Renal cortex interstitium (tissue), 15 donors: ENCODE measurements at places on chromosomes 11 and 22. TPM values are rescaled to one million over a fixed set of nuclear protein-coding genes. Genes with fewer than 3 reads are reported as not detected.

- DNase-seq, result no peak
Observed at GRCh38 chr11:72326151-72326848, 82.3 kb upstream of the PHOX2A start.

Gene TH
- 1.4 TPM for polyA plus RNA-seq

GRCh38 chr11:67627441-67627811, 2.3 kb downstream of the NUDT8 start:
- DNase-seq, result no peak

DNA sequence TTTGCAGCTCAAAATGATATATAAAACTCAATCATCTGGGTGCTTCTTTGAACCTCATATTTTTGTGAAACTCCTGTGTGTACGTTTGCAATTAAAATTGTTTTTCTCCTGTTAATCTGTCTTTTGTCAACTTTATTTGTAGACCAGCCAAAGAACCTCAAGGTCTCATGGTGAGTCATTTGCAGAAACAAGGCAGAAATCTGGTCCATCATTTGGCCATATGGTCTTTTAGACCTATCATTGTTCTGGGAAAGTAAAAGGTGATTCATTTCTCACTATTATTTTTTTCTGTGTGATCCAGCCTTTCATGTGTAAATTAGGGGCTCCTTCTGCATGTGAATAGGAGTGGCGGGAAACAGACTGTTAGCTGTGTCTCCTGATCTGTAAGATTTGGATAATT, 399.1 kb upstream of the DDI1 start:
- DNase-seq, result no peak

GRCh38 chr11:27916541-27917100, 191.3 kb downstream of the KIF18A start:
- DNase-seq, result no peak

DNA sequence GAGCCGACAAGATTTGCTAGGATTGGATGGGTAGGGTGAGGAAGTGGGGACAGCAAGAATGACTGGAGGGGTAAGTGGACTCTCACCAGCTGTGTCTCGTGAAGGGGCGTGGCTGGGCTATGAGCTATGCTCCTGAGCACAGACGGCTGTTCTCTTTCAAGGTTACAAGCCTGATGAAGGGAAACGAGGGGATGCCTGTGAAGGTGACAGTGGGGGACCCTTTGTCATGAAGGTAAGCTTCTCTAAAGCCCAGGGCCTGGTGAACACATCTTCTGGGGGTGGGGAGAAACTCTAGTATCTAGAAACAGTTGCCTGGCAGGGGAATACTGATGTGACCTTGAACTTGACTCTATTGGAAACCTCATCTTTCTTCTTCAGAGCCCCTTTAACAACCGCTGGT, 19.9 kb downstream of the F2 start:
- no peak for DNase-seq

GRCh38 chr22:38310518-38311322, 6.5 kb downstream of the CSNK1E start:
- no peak for DNase-seq

DNA sequence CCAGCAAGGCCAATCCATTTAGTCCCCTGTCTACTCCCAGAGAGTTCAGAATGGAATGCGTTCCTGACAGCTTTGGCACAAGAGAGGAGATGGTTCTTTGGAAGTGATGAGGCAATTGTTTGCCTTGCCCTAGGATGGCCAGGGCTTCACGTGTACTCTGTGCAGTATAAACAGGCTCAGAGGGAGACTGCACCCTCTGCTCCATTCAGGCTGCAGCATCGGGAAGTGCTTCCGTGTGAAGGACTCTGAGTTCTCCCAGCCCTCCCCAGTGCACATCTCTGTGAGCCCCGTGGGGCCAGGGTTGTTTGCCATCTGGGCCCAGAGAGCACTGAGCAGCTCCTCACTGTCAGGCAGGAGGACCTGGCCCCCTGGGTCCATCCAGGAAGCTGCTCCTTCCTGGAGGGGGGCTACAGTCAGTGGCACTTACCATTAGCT, 215.3 kb upstream of the TBCEL start:
- DNase-seq, result no peak

Gene PYGM
- 2.4 TPM for polyA plus RNA-seq

Gene F2
- polyA plus RNA-seq, result 0.27 TPM

DNA sequence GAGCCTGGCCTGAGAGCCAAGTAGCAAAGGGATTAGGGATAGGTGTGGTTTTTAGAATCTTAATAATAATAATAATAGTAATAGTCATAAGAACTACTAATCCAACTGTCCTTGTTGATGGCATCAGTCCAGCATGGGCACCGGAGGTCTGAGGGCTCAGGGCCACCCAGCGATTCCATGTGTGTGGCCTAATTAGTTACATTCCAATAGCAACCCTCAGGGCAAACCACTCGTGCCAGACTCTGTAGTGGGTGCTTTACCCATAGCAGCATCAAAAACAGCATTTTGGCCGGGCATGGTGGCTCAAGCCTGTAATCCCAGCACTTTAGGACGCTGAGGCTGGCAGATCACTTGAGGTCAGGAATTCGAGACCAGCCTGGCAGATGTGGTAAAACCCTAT, 19.0 kb upstream of the MYH9 start:
- DNase-seq, result no peak

GRCh38 chr11:28730889-28731288, 622.7 kb downstream of the METTL15 start:
- DNase-seq, result no peak

Gene APOA5
- not detected for polyA plus RNA-seq

DNA sequence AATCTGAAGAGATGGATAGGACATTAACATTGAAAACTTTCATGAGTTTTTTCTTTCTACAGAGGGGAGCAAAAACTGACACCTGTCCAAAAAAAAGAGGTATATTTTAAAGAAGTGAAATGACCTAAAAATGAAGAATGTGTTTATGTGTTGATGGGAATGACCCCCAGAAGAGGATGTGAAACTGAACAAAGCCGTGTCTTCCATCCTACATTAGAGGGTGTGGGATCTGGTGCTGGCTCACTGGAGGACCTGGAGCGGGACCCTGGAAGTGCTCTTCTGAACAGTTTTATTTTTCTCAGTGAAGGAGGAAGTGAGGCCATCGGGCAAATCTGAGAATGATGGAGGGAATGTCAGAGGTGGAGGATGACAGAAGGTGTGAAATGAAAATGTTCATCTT, 470.1 kb downstream of the NTM start:
- no peak for DNase-seq

DNA sequence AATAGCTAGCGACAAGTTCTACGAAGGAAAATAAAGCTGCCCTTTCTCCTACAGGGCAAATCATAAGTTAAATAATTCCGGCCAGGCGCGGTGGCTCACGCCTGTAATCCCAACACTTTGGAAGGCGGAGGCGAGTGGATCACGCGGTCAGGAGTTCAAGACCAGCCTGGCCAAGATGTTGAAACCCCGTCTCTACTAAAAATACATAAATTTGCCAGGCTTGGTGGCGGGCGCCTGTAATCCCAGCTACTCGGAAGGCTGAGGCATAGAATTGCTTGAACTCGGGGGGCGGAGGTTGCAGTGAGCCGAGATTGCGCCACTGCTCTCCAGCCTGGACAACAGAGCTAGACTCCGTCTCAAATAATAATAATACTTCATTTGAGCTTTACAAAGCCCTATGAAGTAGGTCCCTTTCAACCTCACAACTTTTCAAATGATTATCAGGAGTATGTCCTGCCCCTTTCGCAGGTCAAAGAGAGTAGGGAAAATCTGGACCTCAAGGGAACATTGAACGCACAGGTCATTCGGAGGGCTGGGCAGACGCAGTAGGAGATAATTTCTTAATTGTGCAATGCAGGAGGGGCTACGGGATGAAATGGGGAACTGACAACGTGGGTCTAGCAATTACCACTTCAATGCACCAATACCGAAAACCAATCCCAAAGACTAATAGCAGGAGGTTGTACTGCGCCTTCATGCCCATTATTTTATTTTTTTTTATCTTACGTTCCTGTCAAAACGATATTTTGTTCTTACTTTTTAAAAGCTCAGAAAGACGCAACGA, 590 bp downstream of the COMMD9 start:
- no peak for DNase-seq

DNA sequence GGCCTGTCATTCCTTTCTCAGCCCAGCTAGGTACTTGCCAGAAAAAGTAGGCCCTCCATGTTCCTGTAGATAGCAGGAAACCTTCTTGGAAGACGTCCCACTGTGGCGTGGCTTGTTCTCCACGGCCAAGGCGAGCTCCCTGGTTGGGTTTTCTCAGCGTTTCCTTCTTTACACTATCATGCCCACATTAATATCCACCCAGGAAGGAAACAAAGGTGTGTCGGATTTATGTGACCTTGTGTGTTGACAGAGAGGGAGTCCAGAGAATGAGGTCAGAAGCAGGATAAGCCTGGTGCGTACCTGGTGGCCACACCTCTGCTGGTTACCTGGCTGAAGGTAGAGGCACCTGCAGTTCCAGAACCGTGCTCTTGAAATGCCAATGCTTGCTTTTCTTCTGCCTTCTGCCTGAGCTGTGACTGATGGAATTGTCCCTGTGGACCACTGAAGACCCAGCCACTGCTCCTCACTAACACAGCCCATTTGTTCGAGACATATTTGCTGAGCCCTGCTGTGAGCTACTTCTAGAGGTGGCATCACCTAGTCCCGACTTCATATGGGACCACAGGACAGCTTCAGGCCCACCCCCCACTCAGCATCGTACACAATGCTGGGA, 7.9 kb downstream of the ASPHD2 start:
- no peak for DNase-seq

Gene VPREB1
- polyA plus RNA-seq, result not detected

GRCh38 chr11:9688716-9689511, 25.0 kb downstream of the SWAP70 start:
- DNase-seq, result no peak

- no peak for DNase-seq
Observed at GRCh38 chr11:124869331-124869730, 4.1 kb downstream of the ROBO3 start.

- DNase-seq, result no peak
Observed at GRCh38 chr11:6931146-6931713, 5.0 kb downstream of the ZNF215 start.

Gene OR4D5
- polyA plus RNA-seq, result not detected

GRCh38 chr22:46652847-46653331, 32.7 kb downstream of the GRAMD4 start:
- no peak for DNase-seq

- no peak for DNase-seq
Observed at GRCh38 chr11:96280444-96280843, 62.6 kb downstream of the MAML2 start.

Gene TRPC6
- polyA plus RNA-seq, result 7.4 TPM

Gene FADS1
- 54.7 TPM for polyA plus RNA-seq

DNA sequence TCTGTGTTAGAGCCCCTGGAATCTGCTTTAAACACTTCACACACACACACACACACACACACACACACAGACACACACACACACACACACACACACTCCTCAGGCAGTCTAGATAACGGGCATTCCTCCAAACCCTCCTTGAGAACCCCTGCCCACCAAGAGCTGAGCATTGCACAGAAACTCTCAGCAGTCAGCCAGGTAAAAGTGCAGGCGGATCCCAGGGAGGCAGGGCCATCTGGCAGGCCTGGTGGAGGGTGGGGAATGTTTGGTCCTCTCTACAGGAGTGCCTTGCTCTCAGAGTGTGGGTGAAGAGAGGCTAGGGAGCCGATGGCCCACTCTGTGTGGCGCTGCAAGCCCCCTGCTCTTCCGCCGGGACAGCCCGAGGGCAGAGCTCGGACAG, 190.2 kb downstream of the BUD13 start:
- no peak for DNase-seq

Gene BLID
- not detected for polyA plus RNA-seq

DNA sequence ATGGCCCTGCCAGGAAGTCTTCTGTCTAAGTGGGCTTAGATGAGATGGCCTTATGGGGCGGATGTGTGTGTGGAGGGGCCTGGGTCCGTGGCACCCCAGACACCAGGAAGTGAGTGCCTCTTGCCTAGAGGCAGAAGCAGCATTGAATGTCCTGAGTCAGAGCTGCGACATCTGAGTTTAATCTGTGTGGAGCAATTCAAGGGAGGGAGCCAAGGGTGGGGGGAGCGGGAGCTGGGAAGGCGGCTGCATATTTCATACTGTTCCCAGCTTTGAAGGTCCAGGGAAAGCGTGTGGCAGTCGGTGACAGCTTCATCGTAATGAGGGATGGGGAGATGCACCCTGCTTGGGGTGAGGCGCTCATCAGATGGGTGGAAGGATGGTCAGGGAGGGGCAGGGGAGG, 73.5 kb upstream of the THY1 start:
- DNase-seq, result no peak

GRCh38 chr11:77198440-77198849, 70.4 kb downstream of the MYO7A start:
- no peak for DNase-seq

DNA sequence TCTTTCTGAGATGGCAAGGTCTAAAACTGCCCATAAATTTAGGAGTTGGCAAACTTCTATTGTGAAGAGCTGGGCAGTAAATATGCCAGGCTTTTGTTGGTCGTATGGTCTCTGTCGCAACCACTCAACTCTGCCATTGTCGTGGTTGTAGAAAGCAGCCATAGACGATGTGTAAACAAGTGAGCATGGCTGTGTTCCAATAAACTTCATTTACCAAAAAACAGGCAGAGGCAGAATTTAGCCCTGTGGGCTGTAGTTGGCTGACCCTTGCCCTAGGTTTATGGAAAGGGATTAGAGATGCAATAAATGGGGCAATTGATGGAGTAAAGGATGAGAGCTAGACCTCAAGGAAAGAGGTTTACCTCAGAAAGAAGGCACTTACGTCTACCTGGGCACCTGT, 17.6 kb downstream of the YPEL4 start:
- no peak for DNase-seq

Gene SF1
- 463 TPM for polyA plus RNA-seq

GRCh38 chr11:95728094-95728493, 61.5 kb downstream of the FAM76B start:
- DNase-seq, result no peak

Gene CD59
- 243 TPM for polyA plus RNA-seq

Gene SLC22A8
- 40.9 TPM for polyA plus RNA-seq

DNA sequence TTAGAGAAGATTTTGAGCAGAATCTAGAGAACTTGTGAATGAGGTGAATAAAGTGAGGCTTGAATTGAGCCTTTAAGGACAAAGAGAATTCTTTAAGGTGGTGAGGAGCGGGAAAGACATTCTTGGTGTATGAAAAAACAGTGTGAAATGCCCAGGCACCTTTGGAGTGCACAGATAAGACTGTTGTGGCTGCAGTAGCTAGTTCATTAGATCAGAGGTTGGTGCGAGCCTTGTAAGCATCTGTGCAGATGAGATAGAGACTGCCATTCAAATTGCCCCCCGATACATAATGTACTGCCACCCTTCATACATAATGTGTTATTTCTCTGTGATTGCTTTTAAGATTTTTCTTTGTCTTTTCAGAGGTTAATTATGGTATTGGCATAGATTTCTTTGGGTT, 31.3 kb downstream of the ATXN10 start:
- DNase-seq, result no peak

DNA sequence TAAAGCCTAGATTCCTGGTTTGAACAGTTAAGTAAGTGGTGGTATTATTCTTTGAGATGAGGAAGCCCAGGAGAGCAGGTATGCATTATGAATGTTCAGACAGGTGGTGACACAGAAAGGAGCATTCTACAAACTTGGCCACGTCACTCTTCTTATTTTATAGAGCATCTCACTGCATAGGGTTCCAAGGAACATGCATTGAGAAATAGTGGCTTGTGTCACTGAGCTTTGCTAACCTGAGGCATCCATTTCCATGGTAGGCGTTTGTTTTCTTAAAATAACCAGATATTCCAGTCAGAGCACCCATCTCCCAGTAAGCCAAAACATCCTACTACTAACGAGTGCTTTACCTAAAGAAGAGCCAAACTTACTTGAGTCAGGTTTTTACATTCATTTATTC, 169.7 kb downstream of the NAV2 start:
- no peak for DNase-seq
